IMR-90 (cell line): ENCODE measurements at places on chromosomes 4 and X. TPM values are rescaled to one million over a fixed set of nuclear protein-coding genes. Genes with fewer than 3 reads are reported as not detected.

Gene LONRF3
- not detected in 2 replicates for total RNA-seq

Gene SORBS2
- total RNA-seq = under 0.01 and 0.18 TPM in 2 replicates

Gene CLIC2
- total RNA-seq = under 0.01 and 0.18 TPM in 2 replicates

Gene POF1B
- total RNA-seq = not detected in 2 replicates

Gene GASK1B
- total RNA-seq = 4.1 and 6.7 TPM in 2 replicates

Gene TMEM271
- not detected in 2 replicates for total RNA-seq

Gene RHOXF2B
- not detected in 2 replicates for total RNA-seq

Gene INTU
- 10.8 and 12.5 TPM in 2 replicates for total RNA-seq

Gene VCX2
- total RNA-seq = not detected in 2 replicates

Gene SPATA4
- total RNA-seq = under 0.01 and 0.28 TPM in 2 replicates

Gene PLAC1
- 0.28 and 0.36 TPM in 2 replicates for total RNA-seq

Gene HEPH
- 16.4 and 23.5 TPM in 2 replicates for total RNA-seq

Gene ZCCHC18
- 0.36 and 0.83 TPM in 2 replicates for total RNA-seq

Gene CYLC1
- total RNA-seq = not detected in 2 replicates

Gene CTAG1B
- total RNA-seq = not detected in 2 replicates

Gene IL2
- total RNA-seq = not detected in 2 replicates

Gene RTL3
- 0.83 and 1.1 TPM in 2 replicates for total RNA-seq

Gene ETDA
- not detected in 2 replicates for total RNA-seq

Gene L1CAM
- total RNA-seq = 0.36 and 0.56 TPM in 2 replicates

Gene SPOCK3
- not detected in 2 replicates for total RNA-seq

Gene GAB1
- total RNA-seq = 8.9 and 12.0 TPM in 2 replicates

Gene LRIT3
- total RNA-seq = not detected in 2 replicates

Gene SOWAHB
- under 0.01 TPM in 1 of 2 replicates, not detected in the other for total RNA-seq

Gene PCSK1N
- not detected in 2 replicates for total RNA-seq

Gene RBM46
- total RNA-seq = not detected in 2 replicates

Gene UGT8
- total RNA-seq = not detected in 2 replicates

Gene ZMAT1
- not detected in 2 replicates for total RNA-seq

Gene CCNB3
- 0.18 and 0.28 TPM in 2 replicates for total RNA-seq

Gene GABRQ
- under 0.01 TPM in 1 of 2 replicates, not detected in the other for total RNA-seq

Gene PAGE4
- total RNA-seq = not detected in 2 replicates

Gene ASB12
- not detected in 2 replicates for total RNA-seq

Gene BLOC1S4
- total RNA-seq = 8.8 and 13.3 TPM in 2 replicates

Gene COPS4
- 107 and 115 TPM in 2 replicates for total RNA-seq

Gene AKAP4
- not detected in 2 replicates for total RNA-seq

Gene KCTD8
- not detected in 2 replicates for total RNA-seq

Gene TLR8
- total RNA-seq = not detected in 2 replicates

Gene SOX3
- total RNA-seq = not detected in 2 replicates

Gene LIMCH1
- 2.2 and 2.9 TPM in 2 replicates for total RNA-seq

Gene TMPRSS11A
- not detected in 2 replicates for total RNA-seq

Gene ZFP92
- total RNA-seq = under 0.01 TPM in 2 replicates

Gene MAMLD1
- total RNA-seq = 1.4 TPM in 2 replicates

Gene XAGE3
- not detected in 2 replicates for total RNA-seq

Gene HSFX1
- total RNA-seq = under 0.01 and 0.18 TPM in 2 replicates

Gene EDA
- total RNA-seq = under 0.01 TPM in 2 replicates

Gene TMEM150C
- total RNA-seq = under 0.01 and 0.36 TPM in 2 replicates

Gene RAI2
- not detected in 2 replicates for total RNA-seq

Gene AREG
- 0.18 and 0.28 TPM in 2 replicates for total RNA-seq

Gene CEP135
- total RNA-seq = 3.2 and 6.4 TPM in 2 replicates

Gene IL9R
- not detected in 2 replicates for total RNA-seq

Gene BRS3
- not detected in 2 replicates for total RNA-seq

Gene CT45A3
- not detected in 2 replicates for total RNA-seq

Gene PAGE1
- total RNA-seq = not detected in 2 replicates

Gene ADGRG4
- total RNA-seq = not detected in 2 replicates

Gene KCNIP4
- total RNA-seq = not detected in 2 replicates

Gene SSX2B
- total RNA-seq = not detected in 2 replicates
